Breast epithelium (tissue), 4 donors: ENCODE measurements at places on chromosomes 13 and 19.

DNA sequence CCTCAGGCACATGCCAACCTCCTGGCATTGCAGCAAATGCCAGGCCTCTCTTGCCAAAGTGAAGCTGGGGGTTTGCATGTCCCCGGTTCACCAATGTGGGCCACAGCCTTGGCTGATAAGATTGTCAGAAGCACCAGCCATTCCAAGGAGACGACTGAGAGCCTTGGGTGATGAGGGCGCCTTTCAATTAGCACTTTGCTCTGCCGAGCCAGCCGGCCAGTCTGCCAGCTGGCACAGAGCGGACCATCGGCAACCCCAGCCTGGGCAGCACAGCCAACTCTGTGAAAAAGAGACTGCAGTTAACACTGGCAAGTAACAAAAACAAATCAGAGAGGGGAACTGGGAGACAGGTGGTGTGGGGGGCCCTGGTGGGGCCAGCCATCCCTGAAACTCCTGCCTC is 67.3 kb downstream of the EFNB2 start:
- DNase-seq, result no peak

GRCh38 chr19:2867025-2867991 is at the start of gene ZNF556:
TSS of gene ZNF556 (plus strand) at chr19:2867335. CDS start at chr19:2867422, 87 bp downstream.
- no peak for DNase-seq

GRCh38 chr13:48838193-48838973 is 137.3 kb upstream of the FNDC3A start:
- DNase-seq, result no peak

DNA sequence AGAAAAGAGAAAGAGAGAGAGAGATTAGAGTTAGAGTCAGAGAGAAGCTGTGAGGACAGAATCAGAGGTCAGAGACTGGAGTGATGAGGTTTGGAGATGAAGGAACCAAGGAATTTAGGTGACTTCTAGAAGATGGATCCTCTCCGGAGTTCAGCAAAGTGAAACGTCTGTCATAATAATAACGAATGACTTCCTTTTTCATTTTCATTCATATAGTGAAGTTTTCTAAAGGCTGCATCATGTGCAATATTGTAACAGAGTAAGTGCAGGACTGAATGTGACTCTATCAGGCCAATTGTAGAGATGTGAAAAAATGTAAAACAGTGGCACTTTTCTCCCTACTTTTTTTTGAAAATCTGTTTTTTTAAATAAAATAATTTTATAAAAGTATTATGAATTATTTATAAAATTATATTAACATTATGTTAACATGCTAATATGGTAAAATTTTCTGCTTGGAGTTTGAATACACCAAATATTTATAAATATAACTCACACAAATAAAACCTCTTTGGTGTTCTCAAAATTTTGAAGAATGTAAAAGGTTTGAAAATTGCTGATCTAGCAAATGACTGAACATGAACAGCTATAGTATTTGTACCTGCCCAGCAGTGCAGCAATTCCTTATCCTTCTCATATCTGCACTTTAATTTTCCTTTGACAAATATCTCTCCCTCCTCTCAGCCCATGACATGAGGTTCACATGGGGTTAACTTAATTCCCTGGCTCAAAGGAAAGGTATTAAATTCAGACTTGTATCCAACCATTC is 4.2 kb upstream of the TNFSF11 start:
- DNase-seq, result no peak

DNA sequence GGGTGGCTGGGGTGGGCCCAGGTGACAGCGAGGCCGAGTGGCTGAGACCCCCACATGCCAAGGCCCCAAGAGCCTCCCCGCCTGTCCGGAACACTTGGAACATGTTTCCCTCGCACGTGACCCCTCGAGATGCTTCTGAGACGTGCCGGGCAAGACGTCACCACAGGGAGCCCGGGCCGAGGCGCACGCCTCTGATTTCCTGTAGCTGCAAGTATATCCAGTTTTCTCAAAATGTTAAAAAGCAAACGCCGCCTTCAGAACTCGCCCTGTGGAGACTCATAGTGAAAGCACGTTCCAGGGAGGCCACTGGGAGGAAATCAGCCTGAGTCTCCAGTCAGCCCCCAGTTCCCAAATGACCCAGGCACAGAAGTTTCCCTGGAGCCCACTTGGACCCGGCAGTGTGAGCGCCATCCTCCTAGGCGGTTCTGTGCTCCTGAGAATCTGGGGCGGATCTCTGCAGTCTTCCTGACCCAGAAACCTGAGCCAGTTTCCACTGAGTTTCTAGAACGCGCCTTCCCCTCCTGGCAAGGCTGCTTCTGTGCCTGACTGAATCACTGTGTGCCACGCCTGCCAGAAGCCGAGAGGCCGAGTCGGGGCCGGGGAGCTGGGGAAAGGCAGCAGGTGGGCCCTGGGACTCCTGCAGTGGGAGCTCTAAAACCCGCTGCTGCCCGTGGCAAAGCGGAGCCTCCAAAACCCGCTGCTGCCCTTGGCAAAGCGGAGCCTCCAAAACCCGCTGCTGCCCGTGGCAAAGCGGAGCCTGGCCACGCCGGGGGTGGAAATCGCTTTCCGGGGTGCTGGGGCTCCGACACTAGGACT is 179.3 kb downstream of the KDM4B start:
- no peak for DNase-seq
